ENCODE measurements at places on chromosomes 2 and 18.

DNA sequence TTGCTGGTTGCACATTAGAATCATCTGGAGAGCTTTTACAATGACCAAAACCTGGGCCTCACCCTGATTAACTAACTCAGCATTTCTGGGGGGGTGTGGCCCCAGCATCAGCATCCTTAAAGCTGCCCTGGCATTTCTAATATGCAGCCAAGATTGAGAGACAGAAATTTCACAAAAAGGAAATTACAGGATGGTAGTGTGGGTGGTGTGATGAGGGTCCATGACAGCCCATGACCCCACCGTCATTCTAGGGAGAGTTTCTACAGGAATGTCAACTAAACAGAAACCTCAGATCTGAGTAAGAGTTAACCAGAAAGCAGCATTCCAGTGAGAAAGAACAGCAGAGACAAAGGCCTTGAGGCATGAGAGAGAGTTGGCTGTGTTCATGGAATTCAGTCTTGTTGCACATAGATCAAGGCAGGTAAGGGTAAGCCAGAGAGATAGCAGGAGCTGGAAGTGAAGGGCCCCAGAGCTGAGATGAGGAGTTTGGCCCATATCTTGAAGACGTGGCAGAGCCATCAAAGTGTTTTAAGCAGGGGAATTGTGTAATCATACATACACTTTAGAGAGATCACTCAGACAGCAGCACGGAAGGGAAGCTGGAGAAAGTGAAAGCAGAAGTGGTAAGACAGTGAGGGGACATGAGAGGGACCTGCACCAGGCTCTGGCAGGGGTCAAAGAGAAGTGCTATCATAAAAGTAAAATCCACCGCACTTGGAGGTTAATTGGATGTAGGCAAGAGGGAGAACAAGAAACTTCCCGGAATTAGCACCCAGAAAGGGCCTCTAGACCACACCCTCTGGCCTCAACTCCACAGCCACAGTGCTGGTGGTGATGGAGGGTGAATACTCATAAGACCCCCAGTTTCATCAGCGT, 7.8 kb upstream of the TRABD2A start:
- peak; percentile 71 for ATAC-seq

- ATAC-seq = peak; percentile 51
Measured at GRCh38 chr2:172893671-172894070, 158.0 kb downstream of the RAPGEF4 start.

- peak; percentile 50 for ATAC-seq
Measured at GRCh38 chr2:65666156-65666725, 233.8 kb upstream of the SPRED2 start.

DNA sequence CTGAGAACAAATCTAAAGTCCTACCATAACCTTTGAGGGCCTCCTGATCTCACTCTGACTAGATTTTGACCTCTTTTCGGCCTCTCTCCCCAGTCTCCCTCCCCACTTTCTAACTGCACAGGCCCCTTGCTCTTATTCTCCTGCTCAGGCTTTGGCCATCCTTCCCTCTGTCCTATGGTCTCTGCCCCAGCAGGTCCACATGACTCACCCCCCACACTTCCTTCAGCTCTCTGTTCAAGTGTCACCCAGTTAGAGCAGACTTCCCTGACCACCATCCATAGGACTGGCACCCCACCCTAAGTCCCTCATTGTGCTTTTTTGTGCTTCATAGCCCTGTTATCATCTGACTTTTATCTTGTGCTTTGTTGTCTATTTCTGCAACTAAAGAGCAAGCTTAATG, 41.2 kb upstream of the NT5C1B start:
- no peak for ATAC-seq

GRCh38 chr2:10451819-10452218, 3.7 kb upstream of the ODC1 start:
- no peak for ATAC-seq

GRCh38 chr2:118046634-118047210, 32.9 kb upstream of the CCDC93 start:
- ATAC-seq = peak; percentile 85

DNA sequence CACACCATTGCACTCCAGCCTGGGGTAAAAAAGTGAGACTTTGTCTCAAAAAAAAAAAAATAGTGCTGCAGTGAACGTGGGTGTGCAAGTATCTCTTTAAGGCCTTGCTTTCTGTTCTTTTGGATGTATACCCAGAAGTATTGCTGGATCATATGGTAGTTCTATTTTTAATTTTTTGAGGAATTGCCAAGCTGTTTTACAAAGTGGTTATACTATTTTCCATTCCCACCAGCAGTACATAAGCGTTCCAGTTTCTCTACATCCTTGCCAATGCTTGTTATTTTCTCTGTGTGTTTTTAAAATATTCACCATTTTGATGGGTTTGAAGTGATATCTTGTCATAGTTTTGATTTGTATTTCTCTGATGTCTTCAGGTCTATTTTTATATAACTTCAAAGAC, 13.1 kb downstream of the ARMC9 start:
- no peak for ATAC-seq

- no peak for ATAC-seq
Measured at GRCh38 chr2:37774976-37775907, 103.8 kb upstream of the CDC42EP3 start.

GRCh38 chr18:32019251-32019948, 775 bp downstream of the RNF125 start:
- peak; percentile 52 for ATAC-seq

GRCh38 chr2:219648963-219649362, 21.5 kb downstream of the SLC4A3 start:
- no peak for ATAC-seq

DNA sequence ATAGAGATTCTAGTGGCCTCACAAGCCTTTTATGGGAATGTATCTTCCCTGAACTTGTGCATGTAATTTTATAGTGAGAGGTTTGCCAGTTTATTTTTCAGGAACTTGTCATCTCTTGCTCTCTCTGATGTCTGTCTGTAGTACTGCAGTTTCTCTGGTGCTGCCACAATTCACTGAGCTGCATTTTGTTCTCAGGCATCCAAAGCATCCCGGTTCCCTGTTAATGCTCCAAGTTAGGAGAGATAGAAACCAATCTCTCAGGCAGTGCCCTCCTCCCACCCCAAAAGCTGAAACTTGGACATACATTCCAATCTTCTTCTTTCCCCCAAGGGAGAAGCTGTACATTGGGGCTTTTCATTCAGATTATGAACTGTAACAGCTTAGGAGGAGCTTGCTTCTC, 30.1 kb upstream of the GRB14 start:
- no peak for ATAC-seq

GRCh38 chr2:198762441-198762840, 695.3 kb downstream of the SATB2 start:
- no peak for ATAC-seq

- ATAC-seq = no peak
Measured at GRCh38 chr2:191428141-191428540, 182.9 kb downstream of the MYO1B start.

- ATAC-seq = peak; percentile 82
Measured at GRCh38 chr2:212912445-212913103, 238.8 kb downstream of the IKZF2 start.

GRCh38 chr18:27839141-27839540, 337.8 kb downstream of the CDH2 start:
- ATAC-seq = peak; percentile 94

- no peak for ATAC-seq
Measured at GRCh38 chr2:61238219-61239012, 76.4 kb downstream of the C2orf74 start.

DNA sequence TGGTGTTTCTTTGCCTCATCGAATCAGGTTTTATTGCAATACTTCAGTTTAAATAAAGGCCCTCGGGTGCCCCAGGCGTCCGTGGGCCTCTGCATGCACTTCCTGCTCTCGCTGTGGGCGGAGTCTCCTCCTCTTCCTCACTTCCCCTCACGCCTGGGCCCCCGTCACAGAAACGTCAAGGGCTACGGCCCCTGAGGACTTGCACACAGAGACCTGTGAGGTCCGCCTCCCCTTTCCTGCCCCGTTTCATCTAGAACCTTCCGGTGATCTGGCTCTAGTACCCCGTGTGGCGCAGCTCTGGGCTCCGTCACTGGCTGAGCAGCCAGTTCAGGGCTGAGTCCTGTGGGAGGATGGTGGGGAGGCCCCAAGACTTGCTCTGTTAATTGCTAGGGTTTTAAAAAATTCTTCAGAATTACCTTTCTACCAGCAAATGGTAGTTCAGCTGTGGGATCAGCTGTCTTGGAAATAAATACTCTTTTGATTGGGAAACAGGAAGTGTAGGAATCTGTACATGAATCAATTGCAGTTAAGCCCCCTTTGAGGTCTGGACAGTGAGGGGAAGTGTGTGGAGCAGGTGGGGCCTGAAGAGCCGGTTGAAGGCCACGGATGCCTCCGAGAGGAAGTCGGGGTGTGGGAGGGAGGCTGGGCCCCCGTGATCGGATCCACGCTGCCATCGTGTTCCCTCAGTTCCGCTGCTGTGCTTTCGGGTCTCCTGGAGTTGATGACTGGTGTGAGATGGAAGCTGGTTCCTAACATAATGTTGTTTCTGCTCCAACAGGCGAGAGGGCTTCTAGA, 10.2 kb downstream of the NFATC1 start:
- ATAC-seq = no peak

GRCh38 chr2:152560166-152560565, 157.1 kb downstream of the PRPF40A start:
- peak; percentile 62 for ATAC-seq

- ATAC-seq = no peak
Measured at GRCh38 chr2:177078416-177078815, 134.2 kb upstream of the HNRNPA3 start.

DNA sequence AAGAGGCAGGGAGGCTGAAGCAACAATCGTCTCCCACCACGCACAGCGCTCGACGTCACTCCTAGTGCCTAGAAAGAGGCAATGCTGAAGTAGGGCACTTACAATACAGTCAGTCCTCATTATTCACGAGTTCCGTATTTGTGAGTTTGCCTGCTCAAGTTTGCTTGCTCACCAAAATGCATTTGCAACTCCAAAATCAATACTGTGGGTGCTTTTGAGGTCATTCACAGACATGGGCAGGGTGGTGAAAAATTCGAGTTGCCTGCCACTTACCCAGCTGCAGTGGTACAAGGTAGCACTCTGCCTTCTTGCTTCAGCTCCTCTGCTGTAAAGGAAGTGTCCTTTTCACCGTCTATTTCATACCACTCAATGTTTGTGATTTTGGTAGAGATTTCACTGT, 113.7 kb upstream of the NCK2 start:
- ATAC-seq = no peak

DNA sequence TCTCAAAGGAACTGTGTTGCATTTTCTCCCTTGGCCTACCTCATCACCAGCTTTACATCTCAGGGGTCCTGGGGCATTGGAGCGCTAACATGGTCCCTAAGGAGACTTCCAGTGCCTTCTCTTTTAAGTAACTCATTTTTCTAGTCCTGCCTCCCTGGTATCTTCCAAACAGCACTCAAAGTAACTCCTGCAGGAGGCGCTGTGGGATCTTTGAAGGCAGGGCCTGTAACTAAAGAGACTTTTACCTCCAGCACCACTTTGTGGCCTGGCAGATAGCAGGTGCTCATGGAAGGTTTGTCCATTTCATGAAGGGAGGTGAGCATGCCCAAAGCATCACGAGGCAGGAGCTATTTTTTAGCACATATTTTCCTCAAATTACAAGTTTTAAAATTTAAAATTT, 411.0 kb upstream of the GYPC start:
- ATAC-seq = no peak

DNA sequence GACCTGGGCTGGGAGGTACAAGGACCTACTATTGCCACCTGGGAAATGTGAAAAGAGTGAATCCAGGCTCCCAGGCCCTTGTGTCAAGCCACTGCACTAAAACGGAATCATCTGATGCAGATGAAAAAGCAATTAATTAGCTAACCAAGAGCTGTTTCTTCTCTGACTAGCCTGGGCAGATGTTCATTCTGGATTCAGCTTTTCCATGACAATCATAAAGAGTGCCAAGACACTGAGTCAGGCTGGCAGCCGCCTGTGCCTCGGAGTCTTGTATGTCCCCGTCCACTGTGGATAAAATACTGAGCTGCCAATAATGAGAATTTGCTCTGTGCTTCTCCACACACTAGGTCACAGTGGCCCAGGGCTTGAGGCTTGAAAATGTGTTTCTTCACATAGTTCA, 21.7 kb upstream of the LCLAT1 start:
- no peak for ATAC-seq

DNA sequence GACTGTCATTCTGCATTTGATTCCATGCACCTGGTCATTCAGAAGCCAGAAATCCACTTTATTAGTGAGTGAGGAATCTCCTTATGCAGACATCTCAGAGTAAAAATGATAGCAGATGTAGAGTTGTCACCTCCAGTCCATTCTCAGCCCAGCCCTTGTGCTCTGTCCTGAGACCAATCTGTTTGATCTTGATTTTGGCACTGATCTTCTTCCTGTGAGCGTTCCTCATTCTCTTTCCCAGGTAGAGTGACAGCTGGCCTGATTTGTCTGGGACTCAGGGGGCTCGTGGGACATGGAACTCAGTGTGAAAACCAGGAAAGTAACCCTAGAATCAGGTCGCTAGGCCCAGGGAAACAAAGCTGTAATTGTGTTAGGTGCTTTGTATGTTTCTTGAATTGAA, 8.9 kb downstream of the ARHGAP25 start:
- no peak for ATAC-seq

- no peak for ATAC-seq
Measured at GRCh38 chr18:7298149-7298548, 67.3 kb downstream of the LRRC30 start.

DNA sequence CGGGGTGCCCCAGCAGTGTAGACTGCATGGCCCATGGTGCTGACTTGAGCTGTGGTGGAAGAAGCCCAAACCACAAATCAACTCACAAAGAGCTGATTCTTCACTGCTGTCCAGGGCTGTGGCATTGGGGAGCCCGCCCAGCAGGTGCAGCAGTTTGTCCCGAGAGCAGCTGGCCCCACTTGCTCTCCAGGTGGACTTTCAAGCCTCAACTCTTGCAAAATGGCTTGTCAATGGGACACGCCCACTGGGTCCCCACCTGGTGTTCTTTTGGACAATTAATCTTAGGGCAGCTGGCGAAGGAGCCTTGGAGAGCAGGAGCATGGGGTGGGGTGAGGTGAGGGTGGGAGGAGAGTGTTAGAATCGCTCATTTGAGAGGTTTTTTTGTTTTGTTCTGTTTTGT, 117.9 kb downstream of the MYCN start:
- no peak for ATAC-seq

DNA sequence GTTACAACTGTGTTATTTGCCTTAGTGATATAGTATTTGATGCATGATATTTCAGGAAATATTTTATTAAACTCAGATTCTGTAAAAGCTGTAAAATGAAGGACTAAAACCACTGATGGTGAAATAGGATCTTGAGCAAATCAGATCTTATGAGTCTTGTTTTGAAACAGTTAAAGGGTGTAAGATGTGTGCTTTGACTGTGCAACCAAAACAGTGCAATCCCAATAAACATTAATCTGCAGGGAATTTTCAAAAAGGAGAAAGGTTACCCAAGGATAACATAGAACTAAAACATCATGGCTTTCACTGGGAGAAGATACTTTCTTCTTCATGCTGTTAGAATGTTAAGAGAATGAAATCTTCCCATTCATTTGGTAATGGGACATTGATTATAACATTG, 378.7 kb downstream of the PARD3B start:
- ATAC-seq = no peak

DNA sequence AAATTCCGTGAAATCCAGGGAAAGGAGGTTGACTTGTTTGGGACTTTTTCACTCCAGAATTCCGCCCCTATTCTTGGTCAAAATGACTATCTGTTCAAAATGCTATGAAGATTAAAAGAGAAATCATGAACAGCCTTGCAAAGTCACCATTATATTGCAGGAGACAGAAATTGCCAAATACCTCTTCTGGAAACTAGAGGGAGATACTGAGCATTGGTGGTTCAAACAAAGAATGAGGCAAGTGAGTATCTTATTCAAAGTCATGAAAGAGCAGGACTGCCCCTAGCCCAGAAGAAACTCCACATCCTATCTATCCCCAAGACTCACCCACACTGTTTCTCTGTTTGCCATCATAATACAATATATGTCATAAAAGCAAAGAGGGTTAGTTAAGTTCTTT, 862.3 kb upstream of the POU3F3 start:
- no peak for ATAC-seq
